Smooth muscle cell of the umbilical artery (primary cell): ENCODE measurements at places on chromosomes 12 and 14. TPM values are rescaled to one million over a fixed set of nuclear protein-coding genes. Genes with fewer than 3 reads are reported as not detected.

CCDC197 gene
- not detected in 2 replicates for total RNA-seq

PIWIL1 gene
- not detected in 2 replicates for total RNA-seq

SLC22A17 gene
- total RNA-seq: 30.4 and 54.9 TPM in 2 replicates

BCL11B gene
- 0.14 and 0.30 TPM in 2 replicates for total RNA-seq

PRB2 gene
- not detected in 2 replicates for total RNA-seq

TRPV4 gene
- total RNA-seq: 0.30 and 0.32 TPM in 2 replicates

MARS1 gene
- 169 and 173 TPM in 2 replicates for total RNA-seq

R3HDM2 gene
- 14.0 and 23.2 TPM in 2 replicates for total RNA-seq

RASSF8 gene
- 58.8 and 69.3 TPM in 2 replicates for total RNA-seq

HOXC10 gene
- 6.2 and 10.7 TPM in 2 replicates for total RNA-seq

NPAS3 gene
- total RNA-seq: under 0.01 and 0.32 TPM in 2 replicates

YLPM1 gene
- total RNA-seq: 38.0 and 56.0 TPM in 2 replicates

GAS2L3 gene
- 4.5 and 18.4 TPM in 2 replicates for total RNA-seq

RDH11 gene
- 171 and 184 TPM in 2 replicates for total RNA-seq

HOXC6 gene
- 4.2 and 4.7 TPM in 2 replicates for total RNA-seq
